Right ventricle myocardium superior (tissue), 1 donor: ENCODE measurements at places on chromosomes 6 and 20. TPM values are rescaled to one million over a fixed set of nuclear protein-coding genes. Genes with fewer than 3 reads are reported as not detected.

- DNase-seq = no peak
Observed at GRCh38 chr6:129481706-129482105, 228.3 kb downstream of the ARHGAP18 start.

DNA sequence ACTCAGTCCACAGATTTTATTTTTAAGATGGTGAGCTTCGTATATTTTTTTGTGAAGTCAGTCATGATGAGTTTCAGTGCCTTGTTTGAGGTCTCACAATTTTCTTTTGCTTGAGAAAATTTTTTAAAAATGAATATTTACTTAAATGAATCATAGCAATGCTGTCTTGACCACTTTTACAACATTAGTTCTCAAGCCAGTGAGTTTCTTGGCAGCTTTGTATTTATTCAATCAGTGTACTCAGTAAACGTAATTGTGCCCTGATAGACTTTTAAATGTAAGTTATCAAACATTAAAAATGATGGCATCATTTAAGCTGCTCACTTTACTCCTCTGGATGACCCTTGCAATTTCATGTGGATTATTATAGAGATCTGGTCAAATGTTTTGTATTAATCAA lies 261.4 kb downstream of the KHDC1L start:
- no peak for DNase-seq

GRCh38 chr6:162899148-162899547 lies 171.4 kb downstream of the PACRG start:
- no peak for DNase-seq

- DNase-seq = no peak
Observed at GRCh38 chr20:50309280-50309763, 118.7 kb downstream of the CEBPB start.

GRCh38 chr20:58233881-58234528 lies 5.6 kb upstream of the ANKRD60 start:
- DNase-seq = no peak

The PAX1 gene
- total RNA-seq = not detected

GRCh38 chr20:17828598-17829144 lies 128.9 kb downstream of the BANF2 start:
- no peak for DNase-seq

The ZC3H12D gene
- total RNA-seq = 0.51 TPM

DNA sequence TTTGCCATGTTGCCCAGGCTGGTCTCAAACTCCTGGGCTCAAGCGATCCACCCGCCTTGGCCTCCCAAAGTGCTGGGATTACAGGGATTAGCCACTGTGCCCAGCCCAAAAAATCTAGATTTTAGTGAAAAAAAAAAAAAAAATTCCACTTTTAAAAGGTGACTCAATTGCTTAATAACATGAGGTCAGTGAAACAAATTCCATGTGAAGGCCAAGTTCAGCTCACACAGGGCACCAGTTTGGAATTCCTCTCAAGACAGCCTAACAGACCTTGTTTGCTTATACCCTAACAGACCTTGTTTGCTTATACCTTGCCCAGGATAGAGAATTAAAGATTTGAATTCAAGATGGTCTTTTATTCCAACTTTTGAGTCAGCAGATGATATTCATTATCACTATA lies 5.1 kb downstream of the RRBP1 start:
- DNase-seq = no peak

- DNase-seq = no peak
Observed at GRCh38 chr6:150256618-150257272, 112.1 kb upstream of the IYD start.

GRCh38 chr6:113182370-113183141 lies 674.6 kb upstream of the MARCKS start:
- DNase-seq = no peak

DNA sequence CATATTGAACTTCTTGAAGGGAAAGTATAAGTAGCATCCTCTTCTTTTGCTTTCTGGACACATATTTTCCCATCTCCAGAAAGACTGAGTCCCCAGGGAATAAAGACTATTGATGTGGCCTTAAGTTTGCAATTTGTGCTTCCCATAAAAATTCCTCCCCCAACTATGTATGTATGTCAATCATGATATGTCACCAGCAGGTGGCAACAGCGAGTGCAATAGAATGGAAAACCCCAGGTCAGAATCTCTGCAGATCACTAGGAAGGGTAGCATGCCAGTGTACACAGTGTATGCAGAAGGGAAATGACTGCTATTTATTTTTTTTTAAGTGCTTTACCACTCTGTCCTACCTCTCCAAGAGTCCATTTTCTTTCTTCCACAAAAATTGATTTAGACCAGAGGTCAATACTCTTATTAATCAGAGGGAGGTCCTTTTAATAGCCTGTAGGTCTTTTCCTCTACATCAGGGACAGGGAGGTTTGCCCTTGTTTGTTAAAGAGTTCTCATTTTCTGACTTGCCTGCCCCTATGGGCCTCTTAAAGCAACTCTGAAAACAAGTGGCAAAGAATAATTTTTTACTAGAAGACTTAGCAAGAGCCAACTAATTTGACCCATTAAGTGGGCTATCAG lies 61.4 kb downstream of the BMP2 start:
- peak; percentile 48 for DNase-seq
